ENCODE measurements at places on chromosomes 6 and 20.

DNA sequence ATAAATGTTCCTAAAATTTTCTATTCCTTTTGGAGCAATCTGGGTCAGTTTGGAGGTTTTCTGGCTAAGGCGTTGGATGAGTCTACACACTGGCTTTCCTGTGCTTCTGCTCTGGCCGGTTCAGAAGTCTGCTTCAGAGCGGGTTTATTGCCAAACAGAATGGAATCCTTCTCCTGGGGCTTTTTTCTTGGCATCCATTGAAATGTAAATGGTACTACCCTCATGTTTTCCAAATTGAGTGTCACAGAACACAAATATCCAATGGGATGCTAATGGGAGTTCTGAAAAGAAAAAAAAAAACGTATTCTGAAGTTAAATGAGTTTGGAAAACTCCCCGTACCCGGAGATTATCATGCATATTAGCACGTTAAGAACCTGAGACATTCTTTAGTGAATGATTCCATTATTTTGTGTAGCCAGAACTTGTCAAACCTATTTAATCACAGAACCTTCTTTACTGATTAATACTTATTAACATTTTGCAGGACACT, 930.3 kb downstream of the QKI start:
- DNase-seq, result no peak

DNA sequence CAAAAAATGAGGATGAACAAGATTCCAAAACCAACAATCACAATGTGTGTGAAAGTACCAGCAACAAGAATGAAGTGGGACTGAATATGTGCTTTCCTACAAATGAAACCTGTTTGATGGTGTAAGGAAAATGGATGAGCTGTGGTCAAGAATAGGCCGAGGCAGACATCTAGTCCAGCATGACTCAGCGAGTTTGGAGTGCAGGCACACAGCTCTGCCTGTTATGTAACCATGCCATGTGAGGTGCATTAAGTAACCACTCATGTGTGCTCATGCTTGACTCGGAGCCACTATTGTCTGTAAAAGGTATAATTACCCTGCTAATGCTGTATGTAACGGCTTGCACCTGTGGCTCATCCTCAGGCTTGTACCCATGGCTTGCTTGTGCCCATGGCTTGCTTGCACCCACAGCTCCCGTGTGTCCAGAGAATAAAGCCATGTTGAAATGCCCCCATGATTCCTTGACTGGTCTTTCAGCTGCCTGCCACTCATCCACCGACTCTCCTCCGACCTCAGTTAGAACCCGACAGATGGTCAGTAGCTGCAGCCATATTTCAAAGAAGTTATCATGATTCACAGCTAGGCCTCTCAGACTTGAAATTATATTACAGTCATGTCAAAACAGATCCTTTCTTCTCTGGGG, 98.7 kb downstream of the BACH2 start:
- DNase-seq, result peak; percentile 45

DNA sequence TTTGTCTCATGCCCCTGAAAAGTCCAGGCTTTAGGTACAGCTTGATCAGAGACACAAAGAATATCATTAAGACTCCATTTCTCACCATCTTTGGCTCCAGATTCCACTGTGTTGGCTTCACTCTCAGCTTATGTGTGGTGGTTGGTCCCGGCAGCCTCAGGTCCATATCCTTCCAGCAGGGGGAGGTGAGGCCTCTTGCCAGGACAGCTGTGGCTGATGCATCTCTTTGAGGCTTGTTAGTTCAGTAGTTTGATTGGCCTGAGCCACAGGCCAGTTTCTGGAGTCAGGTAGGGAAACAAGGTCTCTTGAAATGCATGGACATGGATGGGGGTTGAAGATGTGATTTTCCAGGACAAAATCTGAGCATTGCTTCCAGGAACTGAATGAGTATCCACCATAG, 62.4 kb downstream of the JAG1 start:
- peak; percentile 63 for DNase-seq

DNA sequence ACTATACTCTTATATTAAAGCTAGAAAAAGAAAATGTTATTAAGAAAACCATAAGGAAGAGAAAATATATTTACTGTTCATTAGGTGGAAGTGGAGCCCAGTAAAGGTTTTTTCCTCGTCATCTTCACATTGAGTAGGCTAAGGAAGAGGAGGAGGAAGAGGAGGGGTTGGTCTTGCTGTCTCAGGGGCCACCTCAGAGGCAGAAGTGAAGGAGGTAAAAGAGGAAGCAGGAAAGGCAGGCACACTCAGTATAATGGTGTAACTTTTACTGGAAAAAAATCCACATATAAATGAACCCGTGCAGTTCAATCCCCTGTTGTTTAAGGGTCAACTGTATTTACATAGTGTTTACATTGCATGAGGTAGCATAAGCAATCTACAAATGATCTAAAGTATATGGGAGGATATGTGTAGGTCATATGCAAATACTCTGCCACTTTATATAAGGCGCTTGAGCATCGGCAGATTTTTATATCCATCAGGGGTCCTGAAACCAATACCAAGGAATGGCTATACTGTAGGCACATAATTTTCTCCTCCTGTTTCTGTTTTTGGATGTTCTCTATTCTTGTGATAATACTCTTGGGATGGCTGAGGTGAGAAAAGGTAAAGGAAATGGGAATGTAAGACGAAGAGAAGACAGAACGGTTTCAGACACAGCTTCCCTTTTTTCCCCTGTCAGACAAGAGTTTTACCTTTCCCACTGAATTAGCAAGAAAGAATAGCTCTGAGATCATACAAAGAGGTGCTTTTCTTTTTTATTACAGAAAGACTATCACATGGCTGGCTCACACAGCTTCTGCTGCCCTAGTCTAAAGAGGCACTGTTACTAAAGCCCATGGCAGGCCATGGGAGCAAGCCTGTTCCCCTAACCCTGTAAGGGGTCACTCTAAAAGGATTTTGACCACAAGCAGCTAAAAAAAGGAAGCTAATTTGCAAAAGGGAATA, 59.9 kb downstream of the NUDT3 start:
- DNase-seq, result no peak

DNA sequence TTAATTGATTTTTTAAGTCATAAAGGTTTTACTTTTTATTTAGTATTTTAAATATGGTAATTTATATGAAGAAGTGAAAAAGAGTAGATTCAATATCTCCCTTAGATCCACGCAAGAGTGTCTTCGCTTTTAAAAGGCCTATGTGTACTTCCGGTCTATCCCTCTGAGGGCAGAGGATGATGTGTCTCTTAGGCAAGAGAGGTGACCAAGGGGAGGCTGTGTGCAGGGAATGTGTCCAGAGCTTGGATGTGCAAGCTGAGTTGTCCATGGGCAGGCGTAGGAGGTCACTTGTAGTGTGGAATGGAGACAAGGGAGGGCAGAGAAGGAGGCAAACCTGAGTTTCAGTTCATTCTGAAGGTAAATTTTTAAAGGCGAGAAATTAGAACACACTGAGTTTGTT, 113.9 kb downstream of the CRYBG1 start:
- DNase-seq, result no peak

DNA sequence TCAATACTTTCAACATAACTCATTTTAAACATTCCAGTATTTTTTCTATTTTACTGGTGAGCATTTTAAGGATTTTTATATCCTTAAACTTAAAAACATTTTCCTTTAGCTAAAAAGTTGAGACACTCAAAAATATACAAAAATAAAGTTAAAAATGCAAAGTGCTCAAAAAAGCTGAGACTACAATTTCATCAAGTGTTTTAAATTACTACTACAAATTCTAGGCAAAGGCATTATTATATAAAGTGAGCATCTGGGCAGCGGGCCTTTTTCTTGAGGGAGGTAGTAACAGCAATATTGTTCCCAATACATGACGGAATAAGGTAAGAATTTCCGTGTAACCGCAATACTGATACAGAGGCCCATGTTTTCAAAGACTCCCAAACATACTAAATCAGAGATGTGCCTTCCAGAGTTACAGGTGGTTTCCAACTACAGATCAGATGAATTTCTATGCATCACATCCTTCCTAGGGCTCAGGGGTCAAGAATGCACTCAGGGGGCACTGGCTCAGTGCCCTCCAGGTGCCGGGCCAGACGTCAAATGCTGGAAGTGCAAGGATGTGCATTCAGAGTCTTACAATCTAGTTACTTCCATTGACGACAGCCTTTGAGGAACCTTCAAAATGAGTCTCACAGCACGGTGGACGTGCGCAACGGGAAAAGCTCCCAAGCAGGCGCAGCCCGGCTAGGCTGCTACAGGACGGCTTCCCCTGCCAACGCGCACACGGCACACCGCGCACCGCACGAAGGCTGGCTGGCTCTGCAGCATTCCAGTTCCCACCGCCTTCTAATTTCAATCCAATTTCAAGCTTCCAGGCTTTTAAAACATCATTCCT, 1.7 kb downstream of the PHF10 start:
- peak; percentile 67 for DNase-seq

DNA sequence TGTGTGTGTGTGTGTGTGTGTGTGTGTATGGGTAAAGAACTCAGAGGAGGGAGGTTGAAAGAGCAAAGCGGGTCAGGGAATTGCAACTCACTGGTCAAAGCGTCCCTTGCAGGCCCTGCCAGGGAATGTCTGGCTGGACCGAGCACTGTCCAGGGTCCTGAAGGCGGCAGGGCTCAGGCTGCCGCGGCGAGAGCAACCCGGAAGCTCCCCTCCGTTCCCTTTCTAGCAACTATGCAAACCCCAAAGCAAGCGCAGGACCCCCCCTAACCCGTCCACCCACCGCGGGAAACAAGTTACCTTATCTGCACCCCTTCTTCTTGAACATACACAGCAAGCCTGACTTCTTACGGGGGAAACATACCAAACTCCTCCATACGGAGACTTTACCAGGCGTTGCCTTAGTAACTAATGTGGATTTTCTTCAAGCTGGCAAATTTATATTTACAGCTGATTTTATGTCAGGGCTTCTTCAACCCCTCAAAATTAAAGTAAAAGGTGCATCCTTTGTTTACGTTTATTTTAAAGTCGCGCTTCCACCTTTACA, 538 bp upstream of the GRM1 start:
- peak; percentile 44 for DNase-seq

DNA sequence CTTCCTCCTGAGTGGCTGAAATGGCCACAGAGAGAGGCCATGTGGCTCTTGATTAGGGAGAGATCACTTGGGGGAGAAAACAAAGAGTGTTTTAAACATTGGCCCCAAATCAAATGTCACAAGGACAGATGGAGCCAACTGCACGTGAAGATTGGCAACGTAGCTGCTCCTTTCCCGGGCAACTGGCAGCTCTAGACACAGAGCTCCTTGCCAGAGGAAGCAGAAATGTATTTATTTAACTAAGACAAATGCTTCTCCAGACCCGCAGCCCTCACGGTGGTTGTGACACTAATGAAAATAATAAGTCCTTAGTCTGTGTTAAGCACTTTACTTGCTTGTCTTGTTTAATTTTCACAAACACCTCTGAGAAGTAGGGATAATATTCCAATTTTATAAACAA, 49.6 kb upstream of the DSN1 start:
- DNase-seq, result no peak

DNA sequence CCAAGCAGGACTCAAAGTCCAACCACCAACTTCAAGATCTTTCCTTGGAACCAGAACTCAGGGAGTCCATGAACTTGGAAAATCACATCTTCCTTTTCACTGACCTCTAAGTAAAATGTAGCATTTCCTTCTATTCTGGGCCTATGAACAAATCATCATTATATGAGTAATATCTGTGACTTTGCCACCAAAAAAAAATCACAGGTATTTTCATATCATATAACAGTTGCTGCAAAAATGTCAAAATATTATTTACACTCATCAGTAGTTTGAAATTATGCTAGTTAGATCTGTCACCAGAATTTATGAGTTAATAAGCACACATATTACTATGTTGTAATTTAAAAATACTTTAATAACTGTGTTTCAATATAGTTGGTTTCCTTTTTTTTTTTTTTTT, 27.3 kb upstream of the TLDC2 start:
- DNase-seq, result no peak

GRCh38 chr6:161029195-161029809, 37.7 kb downstream of the MAP3K4 start:
- DNase-seq, result peak; percentile 95

DNA sequence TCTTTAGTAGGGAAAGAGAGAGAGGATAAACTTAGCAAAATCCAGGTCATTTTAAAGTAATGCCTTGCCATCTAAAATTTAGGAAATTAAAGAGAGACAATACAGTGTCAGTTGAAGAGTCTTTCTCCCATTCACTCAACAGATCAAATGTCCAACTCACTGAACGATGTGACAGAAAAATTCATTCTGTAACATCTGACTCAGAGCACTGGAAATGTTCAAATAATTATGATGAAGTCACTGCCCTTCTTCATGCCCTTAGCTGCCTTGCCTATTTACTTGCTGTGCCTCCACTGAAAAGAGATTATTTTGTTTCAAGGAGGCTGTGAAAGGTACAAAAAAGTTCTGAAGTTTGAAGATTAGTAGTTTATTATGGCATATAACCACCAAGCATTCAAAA, 434.8 kb downstream of the ADGRB3 start:
- DNase-seq, result peak; percentile 14

GRCh38 chr6:143743301-143744166, 65.8 kb downstream of the PHACTR2 start:
- DNase-seq, result peak; percentile 13

DNA sequence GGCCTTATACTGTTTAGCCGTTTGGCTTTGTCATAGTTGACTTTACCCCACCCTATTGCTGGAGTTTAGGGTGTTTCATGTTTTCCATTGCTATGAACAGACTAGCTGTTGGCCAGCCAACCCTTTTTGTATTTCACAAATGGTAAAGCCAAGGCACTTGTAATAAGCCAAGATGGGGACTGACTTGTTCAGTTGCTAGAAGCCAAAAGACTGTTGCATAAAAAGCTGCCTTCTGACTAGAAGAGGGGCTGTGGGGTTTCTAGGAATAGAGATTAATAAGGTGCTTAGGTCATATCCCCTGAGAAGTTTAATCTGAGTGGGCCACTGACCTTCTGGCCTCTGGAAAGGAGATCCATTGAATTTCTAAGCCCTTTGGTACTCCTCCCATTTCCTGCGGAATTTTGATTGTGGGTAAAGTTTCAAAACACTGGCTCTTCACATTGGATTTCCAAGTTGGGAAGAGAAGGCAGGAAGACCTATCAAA, 211.1 kb downstream of the PLCB4 start:
- DNase-seq, result no peak

- DNase-seq, result no peak
Measured at GRCh38 chr20:63126876-63127699, 88.8 kb downstream of the YTHDF1 start.

- DNase-seq, result no peak
Measured at GRCh38 chr6:99612551-99613408, 6.1 kb downstream of the PRDM13 start.

DNA sequence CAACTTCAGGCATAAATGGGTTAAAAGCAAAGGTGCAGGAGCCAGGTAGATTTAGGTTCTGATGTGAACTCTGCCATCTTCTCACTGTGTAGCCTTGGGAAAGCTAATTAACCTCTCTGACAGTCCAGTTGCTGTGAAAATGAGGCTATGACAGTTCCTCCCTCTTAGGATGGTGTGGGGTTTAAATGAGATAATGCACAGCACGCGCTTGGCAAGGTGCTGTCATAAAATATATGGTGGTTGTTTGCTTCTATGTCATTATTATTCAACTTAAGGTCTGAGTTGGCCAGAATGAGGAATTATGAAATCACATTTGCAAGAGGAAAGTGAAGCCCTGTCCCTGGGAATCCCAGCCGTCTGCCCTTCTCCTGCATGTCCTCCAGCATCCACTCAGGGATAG, 15.5 kb upstream of the BCAS1 start:
- DNase-seq, result no peak

- no peak for DNase-seq
Measured at GRCh38 chr6:106145741-106146227, 59.6 kb downstream of the PRDM1 start.

Measured in fibroblast of skin of right biceps (primary cell).